ENCODE measurements at places on chromosomes 5 and 9.
A peak's percentile ranks its signal among the peaks of the same experiment; 100 is the strongest.

- no peak for ATAC-seq
These were observed 236.1 kb downstream of the ARRDC3 start for GRCh38 chr5:91146905-91147600.

DNA sequence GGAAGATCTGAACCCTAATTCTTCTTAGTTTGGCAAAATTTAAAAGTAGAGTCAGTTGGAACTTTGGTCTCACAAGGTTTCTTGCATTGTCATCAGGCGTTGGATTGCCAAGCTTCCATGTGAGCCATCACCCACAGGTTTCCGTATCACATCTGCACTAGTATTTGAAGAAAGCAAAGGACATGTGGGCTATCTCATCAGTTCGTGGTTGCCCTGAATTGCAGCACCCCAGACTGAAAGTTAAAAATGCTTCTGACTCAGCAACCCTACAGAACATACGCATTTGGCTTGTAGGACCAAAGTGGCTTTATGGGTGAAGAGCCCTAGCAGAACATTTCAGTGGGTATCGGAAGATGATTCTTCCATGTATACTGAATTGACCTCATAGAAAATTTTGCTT is 358.0 kb downstream of the ENC1 start:
- no peak for ATAC-seq

DNA sequence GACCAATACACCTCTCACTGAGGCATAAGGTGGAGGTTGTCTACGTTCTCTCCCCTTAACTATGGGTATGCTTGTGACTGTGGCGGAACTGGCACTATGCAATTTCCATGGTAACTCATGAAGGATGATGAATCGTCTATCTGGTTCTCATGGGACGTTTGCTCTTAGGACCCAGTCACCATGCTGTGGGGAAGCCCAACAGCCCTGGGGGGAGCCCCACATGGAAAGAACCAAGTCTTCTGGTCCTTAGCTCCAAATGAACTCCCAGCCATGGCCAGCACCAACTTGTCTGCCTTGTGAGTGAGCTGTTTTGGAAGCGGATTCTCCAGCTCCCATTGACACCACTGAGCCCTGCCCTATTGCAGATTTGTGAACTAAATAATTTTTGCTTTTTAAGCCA is 188.7 kb upstream of the S1PR3 start:
- ATAC-seq, result no peak

- no peak for ATAC-seq
These were observed 1067.6 kb upstream of the DMAC1 start for GRCh38 chr9:8867148-8867547.

DNA sequence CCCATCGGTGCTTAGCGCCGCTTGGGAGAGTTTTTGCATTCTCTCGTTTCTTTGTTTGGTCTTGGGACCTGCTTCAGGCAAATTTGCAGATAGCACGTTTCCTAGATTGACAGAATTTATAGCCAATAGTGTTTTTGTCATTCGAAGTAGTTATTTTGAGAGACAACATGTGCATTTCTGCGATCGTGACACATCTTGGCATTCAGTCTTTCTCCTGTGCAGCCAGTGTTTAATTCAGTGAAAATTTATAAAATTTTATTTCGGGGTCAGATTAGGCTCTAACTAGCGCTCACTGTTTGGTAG is 830 bp downstream of the PRRC1 start:
- peak; percentile 3 for ATAC-seq

- ATAC-seq, result no peak
These were observed 48.0 kb downstream of the RAB14 start for GRCh38 chr9:121153642-121154041.

DNA sequence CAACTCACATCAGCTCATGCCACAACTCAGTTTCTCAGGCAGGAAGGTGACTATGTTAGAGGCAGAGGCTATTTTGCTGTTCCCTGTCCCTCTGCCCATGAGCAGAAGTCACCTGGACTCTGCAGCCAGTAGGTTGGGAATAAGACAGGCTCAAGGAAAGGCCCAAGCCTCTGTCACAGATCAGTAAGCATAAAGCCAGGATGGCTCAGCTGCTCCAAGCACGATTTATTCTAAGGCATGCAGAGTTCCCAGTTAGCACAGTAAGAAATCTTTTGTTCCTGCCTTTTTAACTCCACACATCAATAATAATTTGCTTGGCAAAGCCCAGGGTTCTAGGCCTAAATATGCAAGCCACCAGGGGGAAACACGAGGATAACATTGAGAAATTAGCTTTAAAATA is 249.0 kb upstream of the ADRA1B start:
- no peak for ATAC-seq

- no peak for ATAC-seq
These were observed 49.1 kb downstream of the NXNL2 start for GRCh38 chr9:88583901-88584596.

- no peak for ATAC-seq
These were observed 3.6 kb upstream of the LCP2 start for GRCh38 chr5:170301149-170301548.

DNA sequence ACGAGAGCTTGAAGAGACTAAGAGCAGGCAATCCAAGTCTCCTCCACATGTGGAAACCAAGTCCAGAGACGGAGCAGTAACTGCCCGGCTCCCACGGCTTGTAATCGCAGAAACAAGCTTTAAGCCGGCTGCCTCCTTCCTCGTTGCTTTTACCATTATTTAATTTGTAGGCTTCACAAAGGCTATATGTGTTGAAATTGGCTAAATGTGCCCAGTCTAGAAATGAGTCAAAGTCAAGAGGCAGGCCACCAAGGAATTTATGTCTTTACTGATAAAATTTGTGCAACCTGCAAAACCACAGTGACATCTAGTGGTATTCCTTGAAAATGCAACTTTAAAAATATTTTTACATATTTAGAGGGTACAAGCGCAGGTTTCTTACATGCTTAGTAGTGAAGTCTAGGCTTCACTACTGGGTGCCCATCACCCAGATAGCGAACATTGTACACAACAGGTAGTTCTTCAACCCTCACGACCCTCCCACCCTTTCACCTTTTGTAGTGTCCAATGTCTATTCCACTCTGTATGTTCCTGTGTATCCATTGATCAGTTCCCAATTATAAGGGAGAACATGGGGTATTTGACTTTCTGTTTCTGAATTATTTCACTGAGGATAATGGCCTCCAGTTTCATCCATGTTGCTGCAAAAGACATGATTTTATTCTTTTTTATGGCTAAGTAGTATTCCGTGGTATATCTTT is 33.5 kb upstream of the EBF1 start:
- peak; percentile 41 for ATAC-seq

- ATAC-seq, result no peak
These were observed 85.6 kb upstream of the CCDC112 start for GRCh38 chr5:115381911-115382662.

- no peak for ATAC-seq
These were observed 30.0 kb upstream of the CPEB4 start for GRCh38 chr5:173858021-173858669.

GRCh38 chr5:100890461-100891008 is 12.5 kb downstream of the ST8SIA4 start:
- ATAC-seq, result peak; percentile 72

DNA sequence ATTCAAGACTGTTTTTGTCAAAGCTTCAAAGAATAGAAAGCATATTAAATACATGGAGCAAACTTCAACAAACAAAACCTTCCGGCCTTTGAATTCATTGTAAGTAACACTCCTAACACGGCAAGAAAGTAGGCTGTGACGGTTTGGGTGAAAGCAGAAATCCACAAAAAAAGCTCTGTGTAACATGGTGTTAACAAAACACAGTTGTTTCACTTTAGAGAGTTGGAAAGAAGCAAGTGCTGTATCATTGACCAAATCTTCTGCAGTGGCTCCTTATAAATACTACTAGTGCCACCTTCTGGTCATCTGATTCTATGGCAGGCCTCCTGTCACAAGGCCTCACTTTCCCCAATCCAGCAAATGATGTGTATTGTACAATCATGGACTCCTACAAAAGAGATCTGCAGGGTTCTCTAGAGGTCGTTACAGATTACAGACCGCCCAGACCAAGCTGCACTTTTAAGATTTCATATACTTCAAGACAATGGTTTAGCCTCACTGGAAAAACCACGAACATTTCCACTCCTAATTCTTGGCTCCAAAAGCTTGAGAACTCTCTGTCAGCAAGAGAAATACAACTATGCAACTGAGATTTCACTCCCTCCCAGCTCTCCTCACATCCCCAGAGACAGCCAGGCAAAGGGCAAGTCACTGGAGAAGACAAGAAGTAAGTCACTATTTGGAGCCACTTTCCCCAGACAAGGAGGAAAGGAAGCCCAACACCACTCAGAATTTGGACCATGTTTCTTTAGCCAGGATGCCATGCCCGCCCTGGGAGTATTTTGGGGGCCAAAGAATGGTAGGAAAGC is 196.2 kb downstream of the DTWD2 start:
- ATAC-seq, result no peak

GRCh38 chr5:36667824-36668223 is 61.4 kb downstream of the SLC1A3 start:
- no peak for ATAC-seq

- no peak for ATAC-seq
These were observed 20.0 kb downstream of the FBXW2 start for GRCh38 chr9:120773256-120773655.

DNA sequence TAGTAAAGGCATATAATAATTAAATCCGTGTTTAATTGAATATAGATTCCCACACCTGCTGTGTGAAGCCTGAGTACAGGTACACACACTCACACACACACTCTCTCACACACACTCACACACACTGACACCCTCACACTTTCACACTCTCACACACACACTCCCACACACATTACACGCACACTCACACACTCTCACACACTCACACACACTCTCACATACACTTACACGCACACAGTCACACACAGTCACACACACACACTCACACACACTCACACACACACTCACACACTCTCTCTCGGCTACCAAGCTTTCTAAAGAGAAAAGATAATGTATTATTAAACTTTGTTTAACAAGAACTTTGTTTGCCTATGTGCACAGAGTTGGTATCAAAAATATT is 195.1 kb upstream of the CTNND2 start:
- no peak for ATAC-seq

DNA sequence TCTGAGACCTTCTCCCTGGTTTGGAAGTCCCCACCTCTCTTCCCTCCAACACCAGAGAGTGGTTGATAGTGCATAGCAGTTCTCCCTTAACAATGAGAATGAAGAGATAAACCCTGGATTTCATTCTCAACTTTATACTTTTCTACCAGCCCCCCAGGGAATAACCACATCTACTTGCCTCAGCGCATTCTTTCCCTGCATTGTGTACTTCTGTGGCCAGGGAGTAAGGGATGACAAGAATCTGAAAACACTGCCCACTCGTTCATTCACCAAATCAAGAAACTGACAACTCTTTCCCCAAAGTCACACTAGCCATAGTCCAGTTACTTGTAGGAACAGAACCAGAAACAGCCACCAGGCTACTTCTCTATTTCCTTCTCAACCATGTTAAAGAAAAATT is 46.0 kb upstream of the SPIN1 start:
- ATAC-seq, result no peak

- ATAC-seq, result no peak
These were observed 719 bp downstream of the NOL8 start for GRCh38 chr9:92324431-92324830.

- ATAC-seq, result no peak
These were observed 840.4 kb upstream of the WWC1 start for GRCh38 chr5:167451076-167451475.

- no peak for ATAC-seq
These were observed 134.9 kb downstream of the SLIT3 start for GRCh38 chr5:169166078-169166477.

DNA sequence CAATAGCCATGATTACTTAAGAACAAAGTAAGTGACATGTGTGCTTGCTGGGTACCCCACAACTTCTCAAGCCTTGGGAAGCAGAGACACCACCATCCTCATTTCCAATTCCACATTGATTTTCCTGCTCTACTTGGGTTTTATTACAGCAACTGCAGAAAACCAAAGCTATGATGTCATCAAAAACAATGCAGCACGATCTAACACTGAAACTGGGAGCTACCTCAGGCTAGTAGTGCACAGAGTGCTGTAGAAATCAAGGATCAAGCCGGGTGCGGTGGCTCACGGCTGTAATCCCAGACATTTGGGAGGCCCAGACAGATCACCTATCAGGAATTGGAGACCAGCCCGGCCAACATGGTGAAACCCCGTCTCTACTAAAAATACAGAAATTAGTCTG is 174.4 kb upstream of the MSX2 start:
- no peak for ATAC-seq

GRCh38 chr9:120572472-120572871 is 7.5 kb downstream of the CDK5RAP2 start:
- no peak for ATAC-seq

GRCh38 chr5:150540615-150541396 is 32.9 kb downstream of the NDST1 start:
- no peak for ATAC-seq

DNA sequence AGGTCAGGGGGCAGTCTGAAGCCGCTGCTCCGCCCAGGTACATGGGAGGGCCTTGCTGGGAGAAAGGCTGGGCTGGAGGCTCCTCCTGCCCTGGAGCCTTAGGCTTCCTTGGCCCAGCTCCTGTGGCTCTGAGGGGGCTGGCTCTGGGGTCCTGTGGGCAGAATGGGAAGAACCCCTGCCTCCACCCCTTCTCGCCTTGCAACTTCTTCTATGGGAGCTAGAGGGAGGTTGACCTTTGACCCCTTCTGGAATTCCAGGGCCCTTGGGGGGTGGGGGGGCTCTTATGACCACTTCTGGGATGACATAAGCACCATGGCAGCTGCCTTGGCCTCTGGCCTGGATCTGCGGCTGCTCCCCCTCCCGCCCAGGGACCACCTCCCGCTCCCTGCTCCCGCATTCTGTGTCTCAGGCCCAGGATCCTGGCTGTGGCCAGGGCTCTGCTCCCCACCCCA is 32.2 kb downstream of the IER5L start:
- no peak for ATAC-seq

DNA sequence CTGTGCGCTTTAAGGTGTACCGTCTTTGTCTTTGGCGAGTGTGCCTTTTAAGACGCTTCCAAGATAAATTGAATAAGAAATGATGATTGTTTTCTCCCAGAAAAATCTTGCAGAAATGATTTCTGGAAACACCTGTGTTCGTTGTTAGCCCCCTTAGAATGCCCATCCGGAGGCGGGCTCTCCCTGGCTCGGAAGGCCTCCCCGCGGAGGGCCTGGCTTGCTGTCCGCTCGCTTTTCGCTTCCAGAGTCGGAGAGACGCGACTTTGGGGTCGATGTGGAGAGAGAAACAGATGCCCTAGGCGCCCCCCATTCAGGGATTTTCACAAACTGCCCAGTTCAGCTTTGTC is 23.9 kb downstream of the LECT2 start:
- ATAC-seq, result no peak

GRCh38 chr9:86713470-86713869 is 233.8 kb downstream of the GAS1 start:
- no peak for ATAC-seq

DNA sequence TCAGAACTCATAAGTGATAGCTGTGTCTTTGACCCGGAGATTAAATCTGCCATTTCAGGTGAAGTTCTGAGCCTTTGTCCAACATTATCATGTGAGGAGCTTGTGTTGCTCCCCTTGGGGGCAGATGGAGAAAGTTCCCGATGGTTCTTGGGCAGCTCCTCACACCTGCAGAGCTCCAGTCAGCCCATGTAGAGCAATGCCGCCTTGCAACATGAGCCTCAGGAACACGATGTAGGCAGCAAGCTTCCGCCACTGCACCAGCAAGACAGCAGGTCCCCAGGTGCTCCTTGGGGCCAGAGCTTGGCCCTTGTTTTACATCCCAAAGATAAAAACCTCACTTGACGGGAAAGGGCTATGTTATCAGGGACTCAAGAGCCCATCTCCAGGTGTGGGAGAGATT is 292.7 kb downstream of the IRX1 start:
- ATAC-seq, result no peak
